T-helper 2 cell treated with Interferon-gamma antibody and Interleukin-4, amounts not matched to agents 5 μg/mL and 100 μg/mL, for 36 hours (primary cell): ENCODE measurements at places on chromosomes 1 and 21.

- no peak for DNase-seq
Observed at GRCh38 chr1:171819946-171820345, 21.4 kb upstream of the DNM3 start.

DNA sequence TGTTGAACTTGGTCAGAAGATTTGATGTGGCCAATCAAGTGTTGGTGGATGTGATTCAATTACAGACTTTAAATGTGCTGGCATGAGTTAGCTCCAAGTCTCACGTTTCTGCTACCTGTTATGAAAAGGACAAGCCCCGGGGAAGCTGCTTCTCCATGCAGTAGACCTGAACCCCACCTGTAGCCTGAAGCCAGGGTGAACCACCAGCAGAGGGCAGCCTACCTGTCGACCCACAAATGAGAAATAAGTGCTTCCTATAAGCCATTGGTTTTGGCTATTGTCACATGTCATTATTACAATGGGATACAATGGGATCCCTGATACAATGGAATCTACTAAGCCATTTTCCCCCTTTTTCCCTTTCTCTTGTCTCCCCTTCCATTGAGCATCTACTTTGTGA, 230.2 kb downstream of the PRDM2 start:
- no peak for DNase-seq

DNA sequence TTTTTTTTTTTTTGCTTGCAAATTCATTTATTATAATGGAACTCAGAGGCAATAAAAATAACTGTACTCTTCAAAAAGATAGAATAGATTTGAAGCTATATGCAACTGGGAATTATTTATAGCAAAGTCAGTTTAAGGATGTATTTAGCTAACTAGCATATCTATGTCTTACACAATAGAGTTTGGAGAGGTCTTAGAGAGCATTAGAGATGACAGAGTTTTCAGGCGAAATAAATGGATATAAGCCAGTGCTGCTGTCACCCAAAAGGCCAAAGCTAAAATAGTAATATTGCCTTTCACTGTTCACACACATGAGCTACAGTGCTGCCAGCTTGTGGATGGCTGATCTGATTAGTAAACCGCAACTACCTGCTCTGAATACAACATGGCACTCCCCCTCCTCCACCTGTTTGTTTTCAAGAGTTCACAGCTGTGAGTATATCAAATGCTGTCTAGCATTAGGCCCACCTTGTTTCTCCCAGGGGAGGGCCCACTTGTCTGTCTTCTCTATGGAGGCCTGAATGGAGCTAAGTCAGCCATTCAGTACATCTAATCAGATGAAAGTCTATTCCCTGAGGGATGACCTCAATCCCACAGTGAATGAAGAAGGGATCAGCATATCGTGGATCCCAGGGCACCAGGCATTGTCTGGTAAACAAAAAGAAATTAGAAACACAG, 25.2 kb upstream of the SSX2IP start:
- DNase-seq = no peak

DNA sequence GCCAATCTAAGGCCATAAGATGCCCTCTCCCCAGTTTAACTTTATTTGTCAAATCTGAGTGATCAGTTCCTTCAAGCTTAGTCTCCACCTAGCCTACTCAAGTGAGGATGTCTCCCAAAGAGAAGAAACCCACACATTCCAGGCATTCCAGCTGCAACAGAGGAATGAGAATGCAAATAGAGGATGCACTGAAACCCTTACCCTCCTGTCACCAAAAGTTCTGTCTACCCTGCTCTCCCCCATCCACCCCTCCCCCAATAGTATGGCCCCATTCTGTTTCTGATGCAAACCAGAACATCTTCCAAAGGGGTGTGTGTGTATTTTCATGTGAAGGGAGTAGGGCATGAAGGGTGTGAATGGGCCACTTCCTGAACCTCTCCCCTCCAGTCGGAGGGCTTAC, 3.0 kb downstream of the DUSP23 start:
- DNase-seq = no peak

DNA sequence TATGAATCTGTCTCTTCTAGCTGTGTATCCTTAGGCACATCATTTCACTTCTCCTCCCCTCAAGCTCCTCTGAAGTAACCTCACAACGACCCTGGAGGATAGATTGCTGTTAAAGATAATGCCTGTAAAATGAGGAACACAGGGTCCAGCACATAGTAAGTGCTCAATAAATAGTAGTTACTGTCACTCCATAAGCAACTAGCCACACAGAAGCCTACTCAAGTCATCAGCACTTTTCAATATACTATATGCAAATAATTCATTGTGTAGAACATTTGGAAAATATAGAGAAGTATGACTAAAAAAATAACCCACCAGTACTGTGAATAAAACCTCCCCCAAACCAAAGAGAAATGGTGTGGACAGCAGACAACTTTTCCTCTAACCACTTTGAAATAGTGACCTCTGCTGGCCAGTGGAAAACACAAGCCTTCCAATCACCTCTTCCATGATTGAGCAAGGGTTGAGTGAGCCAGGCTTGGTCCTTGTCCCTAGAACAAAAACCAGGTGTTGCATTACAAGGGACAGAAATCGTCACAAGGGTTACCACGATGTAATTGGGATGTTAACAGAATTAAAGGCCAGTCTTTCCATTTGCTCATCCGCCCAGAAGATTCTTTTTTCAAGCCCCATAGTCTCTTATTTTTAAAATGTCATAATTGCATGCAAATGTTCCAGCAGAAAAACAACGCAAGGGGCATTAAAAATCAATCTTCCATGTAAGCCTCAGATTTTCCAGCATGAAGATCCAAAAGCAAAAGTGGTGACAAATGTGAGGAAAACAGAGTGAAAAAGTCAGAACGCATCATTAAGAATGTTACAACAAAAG, 15.7 kb upstream of the GLIS1 start:
- DNase-seq = no peak

- no peak for DNase-seq
Observed at GRCh38 chr21:34999397-34999941, 49.6 kb downstream of the RUNX1 start.

DNA sequence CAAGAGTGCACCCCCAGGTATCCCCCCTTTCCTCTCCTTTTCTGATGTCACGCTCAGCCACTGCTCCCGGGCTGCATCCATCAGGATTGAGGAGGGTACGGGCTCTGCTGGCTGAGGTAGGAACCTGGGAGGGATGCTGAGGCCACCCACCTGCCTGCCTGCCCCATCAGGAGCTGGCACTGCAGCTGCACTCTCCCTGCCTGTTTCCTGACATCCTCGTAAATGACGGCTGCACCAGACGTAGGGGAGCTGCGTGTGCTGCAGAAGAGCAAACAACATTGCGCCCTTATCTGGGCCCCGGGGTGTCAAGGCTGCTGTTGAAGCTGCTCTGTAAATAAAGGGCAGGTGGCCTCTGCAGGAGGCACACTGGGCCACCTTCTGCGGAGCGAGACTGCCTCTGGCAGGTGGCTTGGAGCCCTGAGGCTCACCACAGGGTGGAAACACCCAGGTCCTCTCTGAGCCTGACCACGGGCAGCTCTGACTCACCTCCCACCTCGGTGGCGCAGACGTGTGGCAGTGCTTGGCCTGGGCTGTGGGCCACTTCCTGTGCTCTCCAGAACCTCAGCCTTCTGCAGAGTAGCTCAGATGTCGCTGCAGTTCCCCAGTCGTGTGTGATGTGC, 30.9 kb downstream of the SNAP47 start:
- DNase-seq = peak; percentile 81

- no peak for DNase-seq
Observed at GRCh38 chr1:64234714-64235113, 31.3 kb downstream of the UBE2U start.

DNA sequence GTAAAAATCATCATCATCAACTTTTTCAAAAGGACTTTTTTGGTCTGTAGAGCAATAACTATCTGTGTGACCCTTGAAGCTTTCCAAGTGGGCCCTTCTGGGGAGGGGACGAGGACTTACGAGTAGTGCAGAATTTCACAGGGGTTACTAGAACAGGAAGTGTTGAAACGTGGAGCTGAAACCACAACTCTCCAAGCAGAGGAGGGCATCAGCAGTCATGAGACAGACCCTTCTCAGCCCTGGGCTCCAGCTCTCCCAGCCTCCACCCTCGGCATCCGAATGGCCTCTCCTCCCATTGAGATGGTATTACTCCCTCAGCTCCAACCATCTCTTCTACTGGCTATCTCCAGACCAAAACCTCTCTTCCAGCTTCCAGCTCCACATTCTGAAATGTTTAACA, 3.6 kb downstream of the FAM89A start:
- DNase-seq = no peak

DNA sequence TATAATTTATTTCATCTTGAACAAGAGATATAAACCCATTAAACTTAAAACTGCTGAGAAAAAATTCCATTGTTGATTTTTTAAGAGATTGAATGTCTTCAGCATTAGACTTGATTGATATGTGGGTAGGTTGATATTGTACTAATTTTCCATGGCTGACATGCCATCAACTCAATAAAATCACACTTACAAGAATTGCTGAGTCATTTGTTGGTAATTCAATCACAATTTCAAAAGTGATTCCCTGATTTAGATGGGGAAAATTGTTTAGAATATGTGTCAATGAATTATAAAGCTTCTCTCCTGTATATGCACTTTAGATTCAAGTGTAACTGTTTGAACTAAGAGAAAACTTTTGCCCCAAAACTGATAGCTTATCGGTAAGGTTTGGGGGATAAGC, 223.5 kb upstream of the NCAM2 start:
- DNase-seq = no peak

DNA sequence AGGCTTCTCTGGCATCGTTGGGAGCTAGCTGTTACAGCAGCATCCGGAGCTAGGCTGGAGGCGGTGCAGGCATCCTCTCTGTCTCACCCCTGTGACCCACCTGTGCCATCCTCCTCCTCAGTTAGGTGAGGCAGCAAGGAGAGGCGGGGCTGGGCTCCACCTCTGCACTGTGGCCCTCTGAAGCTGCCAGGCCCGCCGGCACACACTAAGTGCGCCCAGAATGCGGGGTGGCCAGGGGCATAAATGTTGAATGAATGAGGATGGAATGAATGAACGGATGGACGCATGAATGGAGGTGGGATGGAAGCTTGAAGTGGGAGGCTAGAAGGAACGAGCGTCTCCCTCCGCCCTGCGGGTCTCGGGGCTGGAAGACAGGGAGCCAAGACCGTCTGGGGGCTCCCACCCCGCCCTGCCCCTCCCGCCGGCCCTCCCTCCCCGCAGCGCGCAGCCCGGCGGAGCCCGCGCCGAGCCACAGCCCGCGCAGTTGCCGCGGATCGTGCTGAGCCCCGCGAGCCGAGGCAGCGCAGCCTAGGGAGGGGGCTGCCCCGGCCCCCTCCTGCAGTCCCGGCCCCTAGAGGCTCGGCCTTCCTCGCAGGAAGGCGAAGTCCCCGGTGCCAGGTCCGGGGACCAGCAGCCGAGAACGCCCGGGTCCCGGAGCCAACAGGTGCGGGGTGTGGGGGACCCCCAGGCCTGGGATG, at the start of gene HCRTR1:
Gene HCRTR1 (plus strand): TSS at position 472 of the 698 bp plus-strand sequence. CDS start 1,504 bp downstream, outside the sequence.
- no peak for DNase-seq

DNA sequence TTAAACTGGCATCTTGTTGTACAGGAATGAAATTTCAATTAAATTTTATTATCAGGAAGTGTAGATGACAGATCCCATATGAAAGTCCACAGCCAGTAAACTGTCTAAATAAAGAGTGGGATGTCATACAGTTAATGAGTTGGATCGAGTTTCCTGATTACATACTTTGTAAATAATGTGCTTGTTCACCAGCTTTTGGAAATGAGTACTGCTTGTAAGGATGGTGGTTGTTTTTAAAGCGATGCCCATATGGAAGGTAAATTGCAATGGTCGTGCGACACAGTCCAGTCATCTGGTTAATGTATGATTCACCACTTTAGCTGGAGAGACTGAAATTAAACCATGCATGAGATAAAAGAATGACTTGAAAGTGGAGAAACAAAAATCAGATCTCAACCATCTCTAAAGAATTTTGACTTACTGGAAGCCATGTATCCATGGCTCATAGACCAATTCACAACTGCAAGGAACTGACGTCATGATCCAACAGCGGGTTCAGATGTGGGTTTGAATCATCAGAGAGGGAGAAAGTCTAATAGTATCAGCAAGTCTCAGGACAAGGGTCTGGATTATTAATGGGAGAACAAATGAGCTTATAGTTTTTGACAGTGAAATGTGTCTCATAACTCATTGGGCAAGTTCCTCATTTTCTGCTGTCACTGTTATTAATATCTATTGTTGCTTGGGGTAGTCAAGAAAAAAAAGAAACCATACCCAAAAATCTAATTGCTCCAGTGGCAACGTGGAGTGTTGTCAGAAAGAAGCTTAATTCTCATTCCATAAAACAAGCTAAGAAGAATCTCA, 49.0 kb downstream of the MAP10 start:
- DNase-seq = no peak
